ENCODE measurements at places on chromosomes 5 and 9. TPM values are rescaled to one million over a fixed set of nuclear protein-coding genes. Genes with fewer than 3 reads are reported as not detected.

Gene LHX6
- total RNA-seq = not detected

Gene ROR2
- 0.11 TPM for total RNA-seq

DNA sequence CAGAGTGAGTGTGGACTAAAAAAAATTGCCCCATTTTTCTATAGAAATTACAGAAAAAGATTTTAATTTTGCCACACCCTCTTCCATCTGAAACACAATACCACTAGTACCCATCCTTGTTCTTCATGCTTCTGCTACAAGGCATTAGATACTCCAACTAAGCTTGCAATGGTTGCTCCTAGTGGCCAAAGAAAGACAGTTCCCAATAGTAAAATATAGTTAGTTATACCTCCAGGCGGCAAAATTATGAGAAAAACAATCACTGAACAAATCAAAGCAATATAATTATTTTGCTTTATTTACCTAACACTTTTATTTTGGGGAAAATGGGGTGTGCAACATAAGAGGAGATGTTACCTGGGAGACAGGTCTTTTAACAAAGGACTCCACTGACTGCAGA, 101.2 kb downstream of the RAPGEF6 start:
- no peak for DNase-seq

- no peak for DNase-seq
These were observed 50.1 kb downstream of the NUDT12 start for GRCh38 chr5:103512500-103512899.

- no peak for DNase-seq
These were observed 121.4 kb downstream of the DPYSL3 start for GRCh38 chr5:147388184-147389108.
